ENCODE measurements at places on chromosomes 5 and 9.

DNA sequence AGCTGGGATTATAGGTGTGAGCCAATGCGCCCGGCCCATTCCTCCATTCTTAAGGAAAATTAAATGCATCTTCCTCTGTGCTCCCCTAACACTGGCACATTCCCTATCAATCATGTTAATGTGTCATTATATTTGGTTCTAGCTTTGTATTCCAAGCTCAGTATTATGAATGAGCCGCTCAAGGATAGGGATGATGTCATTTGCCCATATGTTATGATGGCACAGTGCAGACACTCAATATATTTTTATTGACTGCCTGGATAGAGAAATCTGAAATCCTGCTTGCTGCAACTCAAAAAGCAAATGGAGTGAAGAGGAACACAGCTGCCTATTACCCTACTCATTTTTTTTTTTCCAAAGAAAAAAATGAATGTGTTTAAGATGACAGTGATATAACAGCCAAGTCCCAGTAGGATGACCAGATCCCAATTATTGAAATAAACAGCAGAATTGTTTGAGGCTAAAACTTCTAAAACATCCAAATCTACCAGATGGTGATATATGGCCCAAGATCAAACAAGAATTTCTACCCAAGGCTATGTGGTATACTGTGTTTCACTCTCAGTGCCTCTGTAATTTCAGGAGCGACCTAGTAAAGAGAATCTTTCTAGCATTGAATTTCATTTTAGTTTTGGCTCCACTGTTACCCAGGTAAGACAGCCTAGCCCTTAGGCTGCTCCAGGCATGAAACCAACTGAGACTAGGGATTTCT, 16.3 kb downstream of the SUSD1 start:
- no peak for DNase-seq

GRCh38 chr5:93100976-93101375, 480.0 kb downstream of the NR2F1-AS1 start:
- no peak for DNase-seq

DNA sequence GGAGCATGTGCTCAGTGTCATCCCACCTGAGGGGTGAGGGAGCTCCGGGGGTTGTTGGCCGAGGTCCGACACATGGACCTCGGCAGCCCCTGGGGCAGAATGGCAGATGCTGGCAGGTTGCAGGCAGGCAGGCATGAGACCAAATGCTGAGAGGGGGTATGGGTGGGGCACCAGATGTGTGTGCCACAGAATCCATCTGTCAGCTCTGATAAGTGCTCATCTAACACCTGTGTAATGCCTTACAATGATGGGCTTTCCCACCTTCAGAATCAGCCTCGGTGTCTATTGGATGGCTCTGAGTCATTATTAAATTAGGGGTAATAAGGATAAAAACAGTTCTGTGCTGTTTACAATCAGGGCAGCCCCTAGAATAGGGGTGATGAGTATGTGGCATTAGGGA, 73.1 kb upstream of the SAP30L start:
- no peak for DNase-seq

- DNase-seq = no peak
These were observed 87.0 kb upstream of the CCNH start for GRCh38 chr5:87499478-87500410.

Data from activated T-cell treated with anti-CD3 and anti-CD28 coated beads for 1 hour (primary cell).